ENCODE measurements at places on chromosomes 6 and 20.

DNA sequence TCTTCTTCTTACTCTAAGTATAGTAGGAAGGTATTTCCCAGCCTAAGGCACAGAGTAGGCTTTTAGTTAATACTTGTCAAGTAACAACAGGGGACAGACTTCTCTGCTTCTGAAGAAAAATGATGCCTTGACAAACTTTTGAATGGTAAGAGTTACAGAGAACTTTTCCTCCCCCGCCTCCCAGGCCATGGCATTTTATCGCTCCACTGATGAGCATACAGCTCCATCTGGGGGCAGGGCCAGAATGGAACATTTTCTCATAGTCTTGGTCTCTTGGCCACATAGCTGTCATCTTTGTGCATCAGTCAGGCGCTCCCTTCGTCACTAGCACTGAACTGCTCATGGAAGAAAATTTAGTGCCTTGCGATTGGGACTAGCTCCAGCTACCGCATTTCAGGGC is 1066.8 kb upstream of the CITED2 start:
- DNase-seq, result peak; percentile 3

- DNase-seq, result no peak
Measured at GRCh38 chr20:25233016-25233772, 14.7 kb upstream of the PYGB start.

DNA sequence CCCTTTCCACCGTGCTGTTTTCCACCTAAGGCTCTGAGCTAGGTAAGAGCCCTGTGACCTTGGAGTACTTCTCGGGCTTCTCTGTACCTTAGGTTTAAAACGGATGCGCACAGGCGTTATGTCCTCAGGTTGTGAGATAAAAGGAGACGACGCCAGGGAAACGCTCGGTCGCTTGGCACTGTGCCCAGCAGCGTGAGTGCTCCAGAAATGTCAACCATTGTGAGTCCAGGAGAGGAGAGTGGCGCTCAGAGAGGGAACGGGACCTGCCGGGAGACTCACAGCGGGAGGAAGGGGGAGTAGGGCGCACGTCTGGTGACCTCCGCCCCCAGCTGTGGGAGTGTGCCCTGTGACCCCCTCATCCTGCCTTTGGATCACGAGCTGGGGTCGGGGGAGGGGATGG is 33.8 kb upstream of the SCRT2 start:
- peak; percentile 14 for DNase-seq

- no peak for DNase-seq
Measured at GRCh38 chr6:53605543-53606235, 59.9 kb downstream of the KLHL31 start.

DNA sequence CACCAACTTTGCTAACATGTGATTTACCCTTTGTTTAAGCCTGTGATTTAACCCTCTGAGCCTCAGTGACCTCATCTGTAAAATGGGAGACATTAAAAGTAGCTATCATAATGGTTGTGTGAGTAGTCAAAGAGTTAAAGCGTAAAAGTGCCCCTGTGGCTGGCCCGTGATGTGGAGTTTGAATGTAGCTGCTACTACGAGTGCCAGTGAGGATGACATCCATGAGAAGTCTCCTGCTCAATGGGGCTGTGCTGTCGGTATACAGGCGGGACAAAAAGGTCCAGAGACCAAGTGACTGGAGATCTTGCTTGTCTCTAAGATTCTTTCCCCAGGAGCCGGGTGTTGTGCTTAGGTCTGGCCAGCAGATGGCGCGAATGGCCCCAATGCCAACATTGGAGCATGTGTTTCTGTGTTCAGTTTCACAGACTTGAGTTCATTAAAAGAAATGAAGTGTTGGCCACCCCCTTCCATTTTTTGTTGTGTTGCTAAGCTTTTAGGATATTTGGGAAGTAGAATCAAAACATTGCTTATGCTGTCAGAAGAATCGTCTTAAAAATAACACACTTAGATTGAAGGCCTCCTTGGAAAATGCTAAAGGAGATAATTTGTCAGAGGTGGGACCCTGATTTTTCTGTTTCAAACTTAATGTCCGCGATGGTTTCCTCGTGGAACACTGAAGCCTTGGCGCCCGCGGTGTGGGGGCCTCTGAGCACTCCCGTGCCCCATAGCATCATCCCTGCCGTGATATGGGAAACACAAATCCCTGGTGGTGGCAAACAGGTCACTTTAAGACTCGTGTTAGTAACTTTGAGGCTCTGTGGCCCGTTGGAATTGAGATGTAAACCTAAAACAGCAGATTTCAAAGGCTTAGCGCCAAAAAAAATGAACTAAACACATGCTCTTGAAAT is 9.3 kb upstream of the RBM38 start:
- peak; percentile 79 for DNase-seq

GRCh38 chr6:5058254-5058653 is 26.9 kb upstream of the PPP1R3G start:
- DNase-seq, result no peak

DNA sequence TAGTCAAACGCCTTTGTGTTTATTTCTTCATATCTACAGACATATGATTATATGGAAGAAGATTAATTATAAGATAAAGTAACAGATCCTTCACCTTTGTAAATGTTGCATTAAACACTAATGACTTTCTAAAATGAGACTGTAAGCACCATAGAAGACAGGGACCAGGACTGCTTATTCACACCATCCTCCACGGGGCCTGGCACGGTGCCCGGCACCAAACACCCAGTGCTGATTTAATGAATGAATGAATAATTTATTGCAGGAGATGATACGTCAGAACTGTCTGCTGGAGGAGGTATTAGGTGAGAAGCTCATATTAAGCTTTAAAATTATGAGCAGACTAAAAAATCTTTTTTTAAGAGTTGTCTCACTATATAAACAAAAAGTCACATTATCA is 88.3 kb downstream of the SLX4IP start:
- no peak for DNase-seq

- DNase-seq, result no peak
Measured at GRCh38 chr6:131372535-131372934, 200.5 kb upstream of the ARG1 start.

DNA sequence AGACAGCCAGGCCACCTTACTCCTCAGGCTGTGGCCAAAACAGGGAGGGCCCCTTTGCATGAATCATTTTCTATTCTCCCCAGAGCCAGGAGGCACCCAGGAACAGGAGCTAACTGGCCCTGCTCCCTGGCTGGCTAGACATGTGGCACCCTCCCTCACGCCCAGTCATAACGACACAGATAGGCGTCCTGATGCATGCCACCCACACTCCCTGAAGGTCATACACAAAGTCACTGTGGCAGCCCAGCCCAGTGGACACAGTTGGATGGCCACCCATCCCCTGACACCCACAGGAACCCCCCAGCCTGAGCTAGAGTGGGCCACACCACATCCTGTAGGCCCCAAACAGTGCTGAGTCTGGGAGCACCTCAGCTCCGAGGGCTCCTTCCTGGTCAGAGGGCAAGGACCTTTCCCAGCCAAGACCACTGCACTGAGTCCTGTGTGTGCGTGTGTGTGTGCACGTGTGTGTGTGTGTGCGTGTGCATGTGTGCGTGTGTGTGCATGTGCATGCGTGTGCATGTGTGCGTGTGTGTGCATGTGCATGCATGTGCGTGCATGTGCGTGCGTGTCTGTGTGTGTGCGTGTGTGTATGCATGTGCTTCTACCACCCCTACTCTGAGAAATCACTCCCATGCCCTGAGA is 21.6 kb downstream of the TFEB start:
- DNase-seq, result no peak

DNA sequence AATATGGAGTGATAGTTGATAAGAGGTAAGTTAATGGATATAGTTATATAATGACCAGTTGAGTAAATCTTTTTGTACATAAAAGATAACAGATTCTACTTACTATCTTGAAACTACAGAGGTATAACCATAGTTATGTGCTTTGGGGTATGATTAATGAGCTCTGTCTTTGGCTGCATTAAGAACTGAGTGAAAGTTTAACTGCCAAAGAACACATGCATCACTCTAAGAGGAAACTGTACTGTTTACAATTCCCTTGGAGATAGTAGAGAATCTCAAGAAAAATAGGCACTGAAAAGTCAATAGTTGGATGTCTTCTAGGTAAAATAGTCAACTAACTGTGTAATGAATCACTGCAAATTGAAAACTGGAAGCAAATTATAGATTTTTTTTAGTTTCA is 1129.5 kb downstream of the EPHA7 start:
- no peak for DNase-seq

DNA sequence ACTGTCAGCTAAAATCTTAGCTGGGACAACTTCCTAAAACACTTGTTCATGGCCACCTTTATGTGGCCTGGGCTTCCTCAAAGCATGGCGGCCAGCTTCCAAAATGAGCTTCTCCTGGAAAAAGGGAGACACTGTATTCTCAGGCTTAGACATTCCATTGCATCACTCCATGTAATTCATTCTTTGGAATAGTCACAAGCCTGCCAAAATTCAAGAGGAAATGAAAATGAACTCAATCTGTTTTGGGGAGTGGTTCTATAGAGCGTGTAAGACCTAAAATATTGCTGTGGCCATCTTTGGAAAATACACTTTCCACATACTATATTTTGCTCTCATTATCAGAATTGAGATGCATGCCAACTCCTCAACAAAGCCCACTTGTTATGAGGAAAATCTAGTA is 687.0 kb downstream of the KIF16B start:
- DNase-seq, result no peak

GRCh38 chr6:90401933-90402830 is 105.5 kb upstream of the BACH2 start:
- DNase-seq, result no peak

- no peak for DNase-seq
Measured at GRCh38 chr6:39341937-39342336, 19.4 kb upstream of the KCNK16 start.

Measured in NCI-H446 (cell line).